Activated CD4-positive, alpha-beta T cell treated with anti-CD3 and anti-CD28 coated beads, Interleukin-2, amount 10 ng/mL, durations not matched to agents 7 days and 5 days (primary cell): ENCODE measurements at places on chromosomes 16 and 17.
A peak's percentile ranks its signal among the peaks of the same experiment; 100 is the strongest.

- H3K27ac ChIP-seq: peak overlapping the region; percentile 67
- no peak for DNase-seq
- H3K4me3 ChIP-seq: peak overlapping the region; percentile 99
- H3K4me1 ChIP-seq: peaks cover 44% of the 10 kb centered on the region
- H3K36me3 ChIP-seq: peaks cover 72% of the 10 kb centered on the region
- no peaks in the 10 kb centered on the region for H3K27me3 ChIP-seq
Measured at GRCh38 chr16:31714903-31715504, 158.6 kb upstream of the ZNF267 start.

DNA sequence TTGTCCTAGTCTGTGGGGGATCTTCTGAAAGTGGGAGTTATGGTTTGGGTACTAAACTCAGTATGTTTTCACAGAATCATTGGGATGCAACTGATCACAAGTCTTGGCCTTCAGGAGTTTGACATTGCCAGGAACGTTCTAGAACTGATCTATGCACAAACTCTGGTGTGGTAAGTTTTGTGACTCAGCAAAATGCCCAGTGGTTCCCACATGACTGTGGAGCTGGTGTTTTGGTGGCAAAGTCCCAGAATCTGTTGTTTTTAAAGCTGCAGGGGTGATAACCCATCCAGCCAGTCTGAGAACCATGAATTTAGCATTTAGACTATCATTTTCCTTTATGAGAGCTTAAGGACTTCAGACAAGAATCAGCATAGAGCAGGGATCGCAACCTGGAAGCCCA lies 40.6 kb downstream of the GDE1 start:
- H3K4me3 ChIP-seq: no peak overlapping the region
- DNase-seq: no peak
- no peaks in the 10 kb centered on the region for H3K4me1 ChIP-seq
- no peak overlapping the region for H3K27ac ChIP-seq
- peaks cover 3% of the 10 kb centered on the region for H3K27me3 ChIP-seq

GRCh38 chr16:56851671-56852400 lies 13.2 kb upstream of the SLC12A3 start:
- peaks cover 21% of the 10 kb centered on the region for H3K36me3 ChIP-seq
- no peak overlapping the region for H3K4me3 ChIP-seq
- no peaks in the 10 kb centered on the region for H3K27me3 ChIP-seq
- no peak for DNase-seq
- H3K27ac ChIP-seq: no peak overlapping the region

DNA sequence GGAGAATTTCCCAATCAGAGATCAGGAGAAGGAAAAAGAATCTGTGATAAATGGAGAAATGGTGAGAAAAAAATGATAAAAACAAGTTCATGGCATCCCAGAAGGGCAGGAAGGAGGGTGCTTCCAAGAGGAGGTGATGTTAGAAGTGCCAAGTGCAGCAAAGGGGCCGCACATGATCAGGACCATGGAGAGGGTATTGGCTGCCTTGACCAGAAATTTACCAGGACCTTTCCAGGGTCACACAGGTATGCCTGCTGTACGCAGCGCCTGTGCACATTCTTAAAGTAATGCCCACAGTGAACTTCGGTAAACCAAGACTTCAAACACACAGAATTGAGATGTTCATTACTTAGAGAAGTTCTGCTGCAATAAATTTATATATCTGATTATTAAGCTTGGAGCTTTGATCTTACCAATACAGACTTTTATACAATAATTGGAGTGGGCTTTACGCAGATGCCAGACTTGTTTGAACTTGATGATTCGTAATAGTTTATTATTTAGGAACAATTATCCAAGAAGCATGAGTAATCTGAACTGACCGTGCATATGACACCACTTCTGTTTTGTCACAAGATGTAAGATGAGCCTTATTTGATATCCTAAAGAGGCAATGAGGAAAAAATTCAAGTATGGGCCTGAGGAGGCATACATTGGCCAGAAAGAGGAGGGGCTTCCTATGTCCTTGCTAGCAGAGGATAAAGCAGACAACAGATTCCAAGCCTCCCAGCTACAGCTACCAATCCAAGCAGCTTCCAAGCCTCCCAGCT lies 2.2 kb upstream of the KRT33A start:
- no peaks in the 10 kb centered on the region for H3K36me3 ChIP-seq
- H3K4me3 ChIP-seq: no peak overlapping the region
- DNase-seq: no peak
- no peak overlapping the region for H3K27ac ChIP-seq

DNA sequence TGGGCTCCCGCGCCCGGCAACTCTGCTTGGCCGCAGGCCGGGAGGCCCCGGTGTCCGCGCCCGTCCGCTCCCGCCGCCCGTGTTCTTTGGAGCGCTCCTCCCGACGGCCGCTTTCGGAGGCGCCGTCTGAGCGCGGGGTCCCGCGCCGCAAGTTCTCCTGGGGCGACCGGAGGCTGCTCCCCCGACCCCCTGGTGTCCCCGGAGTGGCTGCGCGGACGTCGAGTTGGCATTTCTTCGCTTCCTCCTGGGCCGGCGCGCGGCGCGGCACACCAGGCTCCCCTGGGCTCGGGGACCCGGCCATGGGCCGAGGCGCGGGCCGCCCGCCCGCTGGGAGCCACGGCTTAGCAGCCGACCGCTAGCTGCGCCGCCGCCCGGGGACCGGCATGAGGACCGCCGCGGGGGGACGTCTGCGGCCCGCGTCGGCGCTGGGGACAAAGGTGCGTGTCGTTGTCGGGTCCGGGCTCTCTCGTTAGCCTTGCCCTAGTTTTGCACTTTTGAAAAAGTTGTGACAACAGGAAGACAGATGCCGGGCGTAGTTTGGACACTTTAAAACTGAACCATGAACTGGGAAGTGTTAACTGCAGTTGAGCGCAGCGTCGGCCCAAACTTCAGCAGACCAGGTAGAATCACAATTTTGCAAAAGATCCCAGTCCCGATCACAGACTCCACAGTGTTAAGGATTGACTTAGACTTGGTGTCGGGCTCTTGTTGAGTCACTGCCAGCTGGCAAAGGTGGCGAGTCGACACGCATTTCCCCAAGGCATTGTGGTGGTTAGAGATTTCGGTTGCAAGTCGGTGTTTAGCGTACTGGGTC lies 700 bp downstream of the UBN1 start:
- peak overlapping the region; percentile 83 for H3K27ac ChIP-seq
- peak overlapping the region; percentile 79 for H3K4me3 ChIP-seq
- peaks cover 59% of the 10 kb centered on the region for H3K4me1 ChIP-seq
- peaks cover 33% of the 10 kb centered on the region for H3K36me3 ChIP-seq

- H3K4me3 ChIP-seq: no peak overlapping the region
- no peaks in the 10 kb centered on the region for H3K36me3 ChIP-seq
Measured at GRCh38 chr16:11593581-11593980, 6.9 kb upstream of the LITAF start.

GRCh38 chr16:11224096-11224893 lies 31.7 kb downstream of the SOCS1 start:
- peaks cover 82% of the 10 kb centered on the region for H3K4me1 ChIP-seq
- peak overlapping the region; percentile 68 for H3K4me3 ChIP-seq
- peak; percentile 81 for DNase-seq

DNA sequence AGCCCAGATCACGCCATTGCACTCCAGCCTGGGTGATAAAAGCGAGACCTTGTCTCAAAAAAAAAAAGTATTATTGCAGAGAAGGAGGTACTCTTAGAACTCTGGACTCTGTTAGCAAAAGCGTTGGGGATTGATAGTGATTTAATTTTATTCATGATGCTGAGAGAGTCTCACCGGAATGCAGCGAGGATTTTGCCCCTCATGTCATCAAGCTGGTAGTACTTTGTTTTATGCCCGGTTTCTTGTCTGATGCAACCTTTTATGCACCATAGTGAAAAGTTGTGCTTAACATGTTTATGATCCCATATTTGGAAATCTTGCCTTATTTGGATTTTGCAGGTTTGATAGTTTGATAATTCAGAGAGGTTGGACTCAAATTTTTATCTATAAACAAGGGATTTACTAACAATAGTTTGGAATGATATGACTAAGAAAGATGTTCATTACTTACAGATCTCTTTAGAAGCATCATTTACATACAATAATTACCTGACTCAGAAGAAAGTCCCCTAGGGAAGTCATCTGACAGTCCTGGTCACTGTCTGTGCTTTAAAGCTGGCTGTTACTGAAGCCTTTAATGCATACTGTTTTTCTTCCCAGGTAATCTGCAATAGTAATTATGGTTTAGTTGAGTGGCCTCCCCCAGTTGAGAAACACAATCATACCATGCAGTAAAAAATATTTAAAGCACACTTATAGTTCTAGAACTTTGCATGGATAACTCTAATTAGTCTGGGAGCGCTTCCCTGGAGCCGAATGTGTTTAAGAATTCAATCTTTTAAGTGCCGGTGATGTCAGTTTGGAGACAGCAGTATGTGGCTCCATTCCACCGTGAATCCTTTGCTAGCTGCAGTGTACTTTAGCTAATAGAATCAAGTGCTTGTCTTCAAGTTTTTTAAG lies 120.9 kb downstream of the PRKCA start:
- peaks cover 28% of the 10 kb centered on the region for H3K36me3 ChIP-seq
- no peak overlapping the region for H3K27ac ChIP-seq
- DNase-seq: no peak
- no peak overlapping the region for H3K4me3 ChIP-seq
- no peaks in the 10 kb centered on the region for H3K27me3 ChIP-seq

DNA sequence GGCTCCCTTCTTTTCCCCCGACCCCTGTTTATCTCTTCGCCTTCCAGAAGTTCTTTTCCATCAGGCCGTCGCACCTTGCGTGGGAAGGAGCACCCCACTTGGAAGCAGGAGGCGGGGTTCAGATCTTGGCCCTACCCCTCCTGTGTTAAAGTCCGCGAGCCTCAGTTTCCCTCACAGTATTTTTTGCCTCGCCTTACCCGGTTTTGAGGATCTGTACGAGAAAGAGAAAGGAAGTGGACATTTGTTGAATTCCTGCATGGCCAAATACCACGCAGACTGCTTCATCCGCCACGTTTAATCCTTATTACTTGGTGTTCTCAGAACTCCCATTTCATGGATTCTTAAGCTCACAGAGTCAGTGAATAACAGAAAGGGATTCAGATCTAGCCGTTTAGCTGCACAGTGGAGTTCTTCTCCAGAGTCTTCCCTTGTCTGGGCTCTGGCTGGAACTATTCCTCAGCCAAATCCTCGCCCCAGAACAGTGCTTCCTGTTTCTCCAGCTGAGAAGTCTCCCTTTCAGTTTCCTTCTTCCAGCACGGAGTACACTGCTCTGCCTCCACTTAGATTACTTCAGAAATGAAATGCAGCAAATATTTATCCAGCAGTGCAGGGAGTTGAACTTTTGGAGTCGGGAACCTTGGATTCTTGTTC lies 590 bp downstream of the TMEM219 start:
- H3K4me1 ChIP-seq: peaks cover 19% of the 10 kb centered on the region
- peaks cover 7% of the 10 kb centered on the region for H3K36me3 ChIP-seq
- peak overlapping the region; percentile 88 for H3K4me3 ChIP-seq
- peak overlapping the region; percentile 91 for H3K27ac ChIP-seq
- no peak for DNase-seq

- peaks cover 49% of the 10 kb centered on the region for H3K36me3 ChIP-seq
- peaks cover 62% of the 10 kb centered on the region for H3K4me1 ChIP-seq
- no peak for DNase-seq
- peak overlapping the region; percentile 32 for H3K4me3 ChIP-seq
- no peaks in the 10 kb centered on the region for H3K27me3 ChIP-seq
- peak overlapping the region; percentile 79 for H3K27ac ChIP-seq
Measured at GRCh38 chr17:36550491-36551417, 6.0 kb downstream of the GGNBP2 start.

GRCh38 chr17:35342276-35342675 lies 31.1 kb downstream of the SLFN11 start:
- peaks cover 65% of the 10 kb centered on the region for H3K4me1 ChIP-seq
- peaks cover 42% of the 10 kb centered on the region for H3K36me3 ChIP-seq
- peaks cover 47% of the 10 kb centered on the region for H3K27me3 ChIP-seq
- H3K4me3 ChIP-seq: peak overlapping the region; percentile 11

DNA sequence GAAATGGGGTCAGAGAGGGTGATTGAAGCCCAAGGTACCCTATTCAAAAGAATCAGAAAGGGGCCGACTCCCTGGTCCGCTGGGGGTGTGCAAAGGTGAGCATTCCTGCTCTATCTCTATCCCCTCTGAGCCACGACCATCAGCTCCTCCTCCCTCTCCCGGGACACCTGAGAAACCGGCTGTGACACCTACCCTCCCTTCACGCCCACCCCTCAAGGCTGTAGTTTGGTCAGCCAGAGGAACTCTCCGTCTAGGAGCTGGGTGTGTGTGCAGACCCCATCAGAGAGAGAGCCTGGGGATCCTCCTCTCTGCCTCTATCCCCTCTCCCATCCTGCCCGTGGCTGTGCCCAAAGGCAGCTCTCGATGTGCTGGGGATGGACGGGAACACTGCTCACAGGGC lies 27.6 kb upstream of the DLX4 start:
- H3K4me1 ChIP-seq: no peaks in the 10 kb centered on the region
- DNase-seq: no peak
- no peaks in the 10 kb centered on the region for H3K36me3 ChIP-seq
- H3K4me3 ChIP-seq: no peak overlapping the region
- H3K27ac ChIP-seq: no peak overlapping the region
- peaks cover 25% of the 10 kb centered on the region for H3K27me3 ChIP-seq

GRCh38 chr17:4161967-4162305 lies 18.9 kb downstream of the CYB5D2 start:
- no peak for DNase-seq
- H3K4me1 ChIP-seq: peaks cover 16% of the 10 kb centered on the region
- peak overlapping the region; percentile 70 for H3K27ac ChIP-seq
- H3K4me3 ChIP-seq: no peak overlapping the region

GRCh38 chr17:39400547-39401411 lies 647 bp downstream of the FBXL20 start:
- H3K36me3 ChIP-seq: peaks cover 9% of the 10 kb centered on the region
- peak; percentile 14 for DNase-seq
- H3K4me3 ChIP-seq: peak overlapping the region; percentile 96
- H3K4me1 ChIP-seq: peaks cover 36% of the 10 kb centered on the region
- H3K27me3 ChIP-seq: no peaks in the 10 kb centered on the region

- no peak overlapping the region for H3K4me3 ChIP-seq
- H3K27ac ChIP-seq: no peak overlapping the region
- DNase-seq: no peak
- H3K36me3 ChIP-seq: no peaks in the 10 kb centered on the region
- H3K4me1 ChIP-seq: no peaks in the 10 kb centered on the region
Measured at GRCh38 chr17:61422116-61422799, 22.6 kb downstream of the TBX2 start.

- no peak overlapping the region for H3K27ac ChIP-seq
- H3K27me3 ChIP-seq: no peaks in the 10 kb centered on the region
- peaks cover 29% of the 10 kb centered on the region for H3K36me3 ChIP-seq
- DNase-seq: no peak
- no peaks in the 10 kb centered on the region for H3K4me1 ChIP-seq
Measured at GRCh38 chr16:84780063-84780462, 39.7 kb upstream of the CRISPLD2 start.
